ENCODE measurements at places on chromosomes 16 and 17.

DNA sequence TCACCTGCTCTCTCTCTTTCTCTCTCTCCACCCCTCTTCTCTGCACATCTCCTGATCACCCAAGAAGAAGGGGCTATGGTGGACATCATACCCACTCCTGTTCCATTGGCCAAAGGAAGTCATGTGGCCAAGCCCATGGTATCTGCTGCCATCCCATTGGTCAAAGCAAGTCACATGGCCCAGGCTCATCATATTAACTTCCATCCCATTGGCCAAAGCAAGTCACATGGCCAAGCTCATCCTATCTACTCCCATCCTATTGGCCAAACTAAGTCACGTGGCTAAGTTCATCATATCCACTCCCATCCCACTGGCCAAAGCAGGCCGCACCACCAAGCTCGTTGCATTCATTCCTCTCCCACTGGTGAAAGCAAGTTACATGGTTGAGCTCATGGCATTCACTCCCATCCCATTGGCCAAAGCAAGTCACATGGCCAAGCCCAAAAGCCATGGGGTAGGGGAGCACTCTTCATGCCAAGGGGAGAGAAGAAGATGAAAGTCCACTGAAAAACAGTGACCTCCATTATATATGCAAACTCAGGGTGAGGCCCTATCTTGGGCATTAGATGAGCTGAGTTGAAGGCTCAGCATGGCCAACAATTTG lies 29.2 kb downstream of the SNX20 start:
- no peak for DNase-seq

DNA sequence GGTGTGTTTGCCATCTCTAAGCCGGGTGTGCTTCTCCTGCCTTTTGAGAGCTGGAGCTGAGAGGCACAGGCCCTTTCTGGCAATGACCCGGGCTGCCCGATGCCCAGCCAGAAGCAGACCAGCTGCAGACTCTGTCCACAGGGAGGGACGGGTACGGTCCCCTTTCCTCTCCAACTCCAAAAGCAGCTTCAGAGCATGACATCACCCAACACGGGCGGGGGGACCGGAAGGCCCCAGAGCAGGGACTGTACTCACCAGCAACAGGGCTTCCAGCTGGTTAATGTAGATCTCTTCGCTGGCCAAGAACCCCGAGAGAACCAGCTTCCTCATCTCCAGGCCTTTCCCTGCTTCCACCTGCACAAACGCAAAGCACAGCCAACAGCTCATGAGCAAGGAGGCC lies 79.4 kb downstream of the ABR start:
- no peak for DNase-seq

DNA sequence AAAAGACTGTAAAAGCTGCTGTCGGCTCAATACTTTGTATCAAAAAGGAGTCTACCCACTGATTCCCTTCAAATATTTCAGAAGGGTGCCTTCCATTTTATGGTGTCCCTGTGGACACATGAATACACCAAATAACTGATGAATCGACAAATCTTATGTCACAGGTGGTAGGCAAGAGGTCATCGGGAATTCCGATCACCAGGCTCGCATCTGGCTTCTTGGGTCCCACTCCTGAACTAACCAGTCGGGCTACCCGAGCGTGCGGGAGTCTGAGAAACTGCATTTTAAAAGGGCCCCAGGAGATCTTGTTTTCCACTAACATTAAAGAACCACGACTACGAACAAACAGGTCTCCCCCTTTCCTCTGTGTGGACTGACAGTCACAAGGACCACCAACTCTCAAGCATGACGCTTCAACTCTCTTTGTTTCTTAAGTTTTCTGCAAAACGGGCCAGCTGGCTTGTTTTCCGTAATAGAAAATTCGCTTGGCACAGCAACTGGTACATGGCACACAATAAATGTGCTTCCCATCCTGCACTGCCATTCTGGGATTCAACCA lies 873 bp downstream of the PSME3IP1 start:
- no peak for DNase-seq

DNA sequence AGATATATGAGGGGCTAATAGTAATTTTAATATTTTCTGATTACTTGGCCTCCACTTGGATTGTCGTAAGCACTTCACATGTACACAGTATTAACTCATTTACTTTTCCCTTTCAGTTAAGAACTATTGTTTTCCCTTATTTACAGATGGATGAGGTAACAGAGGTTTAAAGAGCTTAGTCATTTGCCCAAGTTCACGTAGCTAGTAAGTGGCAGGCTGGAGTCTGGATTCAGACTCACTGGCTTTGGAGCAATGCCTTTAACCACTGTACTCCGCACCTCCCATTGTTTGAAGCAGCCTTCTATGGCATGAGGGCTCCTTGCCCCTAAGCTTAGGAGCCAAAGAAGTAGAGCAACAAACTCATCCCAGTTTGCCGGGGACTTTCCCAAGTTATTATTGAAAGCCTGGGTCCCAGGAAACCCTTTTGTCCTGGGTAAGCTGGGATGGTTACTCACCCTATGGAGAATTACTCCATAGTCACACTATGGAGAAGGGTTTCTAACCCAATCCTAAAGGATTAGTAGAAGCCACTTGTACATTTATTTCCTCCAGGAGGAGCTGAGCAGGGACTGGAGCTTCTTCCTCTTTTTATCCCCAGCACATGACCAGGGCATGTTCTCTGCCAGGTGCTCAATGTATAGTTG lies 12.3 kb downstream of the FOXL1 start:
- DNase-seq = no peak

DNA sequence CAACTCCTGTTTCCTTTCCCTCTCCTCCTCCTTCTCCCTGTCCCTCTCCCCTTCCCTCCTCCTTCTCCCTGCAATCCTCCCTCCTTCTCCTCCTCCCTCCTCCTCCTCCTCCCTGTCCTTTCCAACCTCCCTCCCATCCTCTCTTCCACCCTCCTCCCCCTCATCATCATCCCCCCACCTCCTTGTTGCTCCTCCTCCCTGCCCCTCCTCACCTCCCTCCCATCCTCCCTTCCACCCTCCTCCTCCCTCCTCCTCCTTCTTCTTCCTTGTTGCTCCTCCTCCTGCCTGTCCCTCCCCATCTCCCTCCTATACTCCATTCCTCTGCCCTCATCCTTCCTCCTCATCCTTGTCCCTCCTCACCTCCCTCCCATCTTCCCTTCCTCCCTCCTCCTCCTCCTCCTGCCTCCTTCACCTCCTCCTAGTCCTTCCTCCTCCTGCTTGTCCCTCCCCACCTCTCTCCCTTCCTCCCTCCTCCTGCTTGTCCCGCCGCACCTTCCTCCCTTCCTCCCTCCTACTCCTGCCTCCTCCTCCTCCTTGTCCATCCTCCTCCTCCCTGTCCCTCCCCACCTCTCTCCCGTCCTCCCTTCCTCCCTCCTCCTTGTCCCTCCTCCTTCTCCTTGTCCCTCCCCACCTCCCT lies 222.5 kb downstream of the IRF8 start:
- DNase-seq = no peak

GRCh38 chr17:12979826-12980500 lies 37.9 kb downstream of the ELAC2 start:
- no peak for DNase-seq

DNA sequence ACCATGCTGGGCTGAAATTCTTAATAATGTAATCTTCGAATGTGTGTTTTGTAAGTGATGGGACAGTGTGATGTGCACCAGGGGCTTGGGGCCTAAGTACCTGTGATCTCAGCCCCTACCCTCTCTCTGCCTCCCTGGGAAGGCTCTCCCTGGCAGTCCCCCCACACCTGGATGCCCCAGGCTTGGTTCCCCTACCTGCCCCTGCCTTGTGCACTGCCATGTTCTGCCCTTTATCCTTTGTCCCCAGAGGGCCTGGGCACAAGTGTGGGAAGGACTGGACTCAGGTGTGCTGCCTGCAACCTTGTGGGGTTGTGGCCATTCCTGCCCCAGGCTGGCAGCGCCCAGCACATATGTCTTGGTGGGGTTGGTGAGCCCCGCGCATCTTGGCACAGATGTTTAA lies 55.4 kb upstream of the CREBBP start:
- no peak for DNase-seq

DNA sequence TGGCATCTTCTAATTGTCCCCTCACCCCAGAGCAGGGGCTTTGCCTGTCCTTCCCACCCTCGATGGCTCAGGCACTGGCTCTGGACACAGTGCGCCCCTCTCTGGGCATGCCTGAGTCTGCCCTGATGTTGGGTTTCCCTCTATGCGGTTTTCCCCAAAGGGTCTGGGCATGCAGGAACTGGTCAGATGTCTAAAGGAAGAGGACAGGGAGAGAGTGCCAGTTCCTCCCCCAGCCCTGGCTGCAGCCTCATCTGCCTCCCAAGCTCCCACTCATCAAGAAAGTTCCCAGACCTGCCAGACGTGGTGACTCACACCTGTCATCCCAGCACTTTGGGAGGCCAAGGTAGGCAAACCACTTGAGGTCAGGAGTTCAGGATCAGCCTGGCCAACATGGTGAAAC lies 41.3 kb upstream of the PABPN1L start:
- DNase-seq = no peak

DNA sequence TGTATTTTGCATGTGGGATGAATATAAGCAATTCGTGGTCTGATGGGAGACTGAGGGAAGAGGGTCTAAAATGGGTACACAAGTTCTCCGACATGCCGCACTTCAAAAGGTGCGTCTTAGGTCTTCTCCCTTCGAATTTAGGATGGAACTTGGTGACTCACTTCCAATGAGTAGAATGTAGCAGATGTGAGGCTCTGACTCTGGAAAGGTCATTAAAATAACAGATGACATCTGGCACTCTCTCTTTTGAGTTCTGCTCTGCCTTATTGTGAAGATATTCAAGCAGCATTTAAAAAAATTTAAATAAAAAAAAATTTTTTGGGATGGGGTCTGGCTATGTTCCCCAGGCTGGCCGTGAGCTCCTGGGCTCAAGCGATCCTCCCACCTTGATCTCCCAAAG lies 92.7 kb downstream of the TMEM100 start:
- no peak for DNase-seq

DNA sequence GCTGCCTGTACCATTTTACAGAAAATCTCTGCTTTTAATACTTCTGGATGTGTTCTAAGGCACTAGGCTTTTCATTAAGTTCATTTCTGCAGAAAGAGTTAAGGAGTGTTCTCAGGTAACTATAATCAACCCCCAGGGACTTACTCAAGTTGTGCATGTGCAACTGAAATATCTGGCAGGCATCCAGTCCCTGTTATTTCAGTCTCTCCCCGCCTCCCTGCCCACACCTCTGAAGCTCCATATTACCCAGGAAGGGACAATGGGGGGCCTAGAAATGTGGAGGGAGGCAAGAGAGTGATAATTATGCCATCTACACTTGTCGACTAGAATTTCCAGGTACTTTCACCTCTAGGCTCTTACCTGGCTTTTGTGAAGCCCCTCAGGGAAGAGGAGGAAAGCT lies 432.2 kb downstream of the MAF start:
- DNase-seq = no peak

GRCh38 chr17:57696050-57696449 lies 49.0 kb downstream of the CCDC182 start:
- DNase-seq = no peak

GRCh38 chr16:23082161-23082788 lies 67.0 kb downstream of the USP31 start:
- no peak for DNase-seq

GRCh38 chr16:27515874-27516353 lies 33.8 kb downstream of the GTF3C1 start:
- DNase-seq = peak; percentile 29

GRCh38 chr16:73083271-73083670 lies 35.3 kb upstream of the ZFHX3 start:
- DNase-seq = no peak

- DNase-seq = no peak
Observed at GRCh38 chr16:84948851-84949610, 62.3 kb downstream of the ZDHHC7 start.

DNA sequence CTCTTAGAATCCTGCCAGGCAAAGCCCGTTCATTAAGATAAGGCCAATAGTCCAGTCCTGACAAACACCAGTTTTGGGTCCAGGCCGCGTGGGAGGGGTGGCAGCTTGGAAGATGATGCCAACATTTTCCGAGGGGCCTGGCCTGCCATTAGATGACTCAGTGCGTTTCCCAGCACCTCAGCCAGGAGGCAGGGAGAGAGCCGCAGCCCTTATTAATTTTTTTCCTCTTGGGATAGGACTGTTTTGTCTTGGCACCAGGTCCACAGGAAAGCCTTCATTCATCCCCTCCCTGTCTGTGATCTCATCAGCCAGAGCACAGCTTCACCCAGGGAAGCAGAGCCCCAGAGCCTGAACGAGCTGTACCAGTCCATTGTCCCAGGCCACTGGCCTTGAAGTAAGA lies 4.7 kb upstream of the NDEL1 start:
- DNase-seq = no peak

GRCh38 chr17:49522357-49522890 lies 27.3 kb downstream of the NGFR start:
- DNase-seq = no peak

DNA sequence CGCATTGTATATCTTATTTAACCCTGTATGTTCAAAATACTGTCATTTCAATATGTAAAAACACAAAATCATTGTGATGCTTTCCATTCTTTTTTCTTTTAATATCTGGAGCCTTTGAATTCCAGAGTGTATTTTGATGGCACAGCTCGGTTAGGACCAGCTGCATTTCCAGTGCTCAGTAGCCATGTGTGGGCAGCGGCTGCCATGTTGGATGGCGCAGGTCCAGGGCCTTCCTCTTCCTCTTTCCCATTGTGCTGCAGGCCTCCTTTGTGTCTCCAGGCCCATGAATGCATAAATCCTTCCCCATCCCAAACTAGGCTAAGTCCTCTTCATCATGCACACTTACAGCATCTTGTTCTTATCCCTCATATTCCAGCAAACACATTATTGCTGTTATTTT lies 13.0 kb downstream of the IRX3 start:
- DNase-seq = no peak

DNA sequence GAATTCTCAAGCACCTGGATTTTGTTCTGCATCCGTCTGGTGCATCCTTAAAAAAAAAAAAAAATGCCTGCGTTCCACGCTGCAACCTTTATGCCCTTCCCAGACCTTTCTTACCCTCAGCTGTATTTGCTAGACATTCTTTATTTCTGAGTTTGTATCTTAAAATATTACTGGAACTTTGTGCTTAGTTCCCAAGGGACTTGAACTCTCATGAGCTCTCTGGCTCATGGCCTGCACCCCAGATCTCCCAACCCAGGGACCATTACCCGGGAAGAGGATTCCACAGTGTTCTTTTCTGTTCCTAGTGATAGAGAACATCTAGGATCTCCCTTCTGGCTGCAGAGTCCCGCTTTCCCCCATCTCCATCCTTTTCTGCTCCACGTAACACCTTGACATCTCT lies 28.9 kb upstream of the CLEC18A start:
- no peak for DNase-seq

- DNase-seq = no peak
Observed at GRCh38 chr17:33888455-33888854, 366.6 kb upstream of the CCL2 start.

Measured in activated CD4-positive, alpha-beta T cell treated with anti-CD3 and anti-CD28 coated beads, Interleukin-2, Interleukin-4, amounts not matched to agents 100 ng/mL and 50 ng/mL, durations not matched to agents 16 hours and 8 hours (primary cell).